ENCODE measurements at places on chromosomes 2 and 18. TPM values are rescaled to one million over a fixed set of nuclear protein-coding genes. Genes with fewer than 3 reads are reported as not detected.

DNA sequence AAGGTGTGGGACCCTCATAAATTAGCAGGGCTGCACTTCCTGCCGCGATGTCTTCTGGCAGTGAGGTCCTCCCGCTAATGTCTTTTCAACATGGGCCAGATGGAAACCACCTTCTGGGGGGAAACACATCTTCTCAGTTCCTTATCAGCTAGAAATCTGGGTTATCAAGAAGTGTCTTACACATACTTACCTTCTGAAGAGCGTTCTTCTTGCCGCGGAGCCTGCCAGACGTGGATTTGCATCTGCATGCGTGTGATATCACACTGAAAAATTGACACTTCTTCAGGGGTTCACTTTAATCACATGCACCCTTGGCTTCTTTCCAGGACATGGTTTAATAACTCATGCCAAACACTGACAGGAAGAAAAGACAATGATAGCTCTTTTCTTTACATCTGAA, 163.5 kb upstream of the SOX11 start:
- DNase-seq, result no peak

KLHL29 gene
- 0.94 TPM for total RNA-seq

- no peak for DNase-seq
These were observed 44.3 kb downstream of the MAP3K20 start for GRCh38 chr2:173119944-173120343.

SLC11A1 gene
- 0.33 TPM for total RNA-seq

- DNase-seq, result no peak
These were observed 95.4 kb downstream of the NFATC1 start for GRCh38 chr18:79491081-79491551.

GREB1 gene
- total RNA-seq, result 0.03 TPM

RGPD3 gene
- 0.03 TPM for total RNA-seq

GRCh38 chr2:232888099-232888836, 18.2 kb downstream of the SNORC start:
- DNase-seq, result no peak

DNA sequence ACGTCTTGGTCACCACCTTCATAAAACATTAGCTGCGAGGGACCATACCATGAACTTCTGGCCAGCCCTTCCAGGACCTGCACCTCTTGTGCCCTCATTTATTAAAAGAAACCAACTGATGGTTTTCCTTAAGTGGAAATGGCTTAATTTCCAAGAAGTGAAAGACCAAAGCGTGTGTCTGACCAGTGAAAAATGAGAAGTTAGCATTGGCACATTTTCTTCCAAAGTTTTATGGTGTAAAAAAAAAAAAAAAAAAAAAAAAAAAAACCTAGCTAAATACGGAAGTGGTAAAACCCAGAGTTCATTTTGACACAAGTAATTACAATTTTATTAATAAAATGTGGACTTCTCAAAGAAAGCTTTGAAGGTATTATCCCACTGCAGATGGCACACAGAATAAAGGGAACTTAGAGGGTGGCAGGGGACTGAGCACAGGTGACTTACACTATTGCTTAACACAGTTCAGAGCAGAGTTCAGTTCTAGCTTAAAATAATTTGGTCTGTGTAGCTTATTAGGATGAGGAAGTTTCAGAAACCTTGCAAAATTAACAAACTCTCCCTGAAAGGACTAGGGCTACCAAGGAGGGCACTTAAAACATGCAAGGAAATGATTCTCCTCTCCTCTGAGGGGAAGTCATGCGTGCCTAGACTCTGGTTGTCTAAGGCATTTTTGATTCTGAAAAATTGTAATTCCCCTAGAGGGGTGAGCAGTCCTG, 42.2 kb upstream of the EPG5 start:
- DNase-seq, result no peak

- peak; percentile 83 for DNase-seq
These were observed 3.8 kb downstream of the TGIF1 start for GRCh38 chr18:3453540-3454364.

IRS1 gene
- total RNA-seq, result 54.0 TPM

DNA sequence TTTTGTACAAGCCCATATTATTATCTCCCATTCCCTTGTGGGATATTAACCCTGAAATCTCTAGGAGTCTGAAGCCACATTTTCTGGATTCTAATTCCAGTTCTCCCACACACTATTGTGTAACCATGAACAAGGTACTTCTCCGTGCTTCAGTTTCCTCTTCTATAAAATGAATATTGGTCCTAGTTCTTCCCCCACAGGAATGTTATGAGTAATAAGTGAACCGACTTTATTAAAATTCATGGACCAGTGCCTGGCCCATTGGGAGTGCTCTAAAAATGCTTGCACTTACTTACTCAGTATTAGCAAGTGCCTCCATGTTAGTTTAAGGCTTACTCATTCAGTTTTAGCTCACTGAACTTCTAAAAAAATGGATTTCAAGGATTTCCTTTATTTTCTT, 1.4 kb upstream of the ACMSD start:
- no peak for DNase-seq
